ENCODE measurements at places on chromosomes 6 and 20.

DNA sequence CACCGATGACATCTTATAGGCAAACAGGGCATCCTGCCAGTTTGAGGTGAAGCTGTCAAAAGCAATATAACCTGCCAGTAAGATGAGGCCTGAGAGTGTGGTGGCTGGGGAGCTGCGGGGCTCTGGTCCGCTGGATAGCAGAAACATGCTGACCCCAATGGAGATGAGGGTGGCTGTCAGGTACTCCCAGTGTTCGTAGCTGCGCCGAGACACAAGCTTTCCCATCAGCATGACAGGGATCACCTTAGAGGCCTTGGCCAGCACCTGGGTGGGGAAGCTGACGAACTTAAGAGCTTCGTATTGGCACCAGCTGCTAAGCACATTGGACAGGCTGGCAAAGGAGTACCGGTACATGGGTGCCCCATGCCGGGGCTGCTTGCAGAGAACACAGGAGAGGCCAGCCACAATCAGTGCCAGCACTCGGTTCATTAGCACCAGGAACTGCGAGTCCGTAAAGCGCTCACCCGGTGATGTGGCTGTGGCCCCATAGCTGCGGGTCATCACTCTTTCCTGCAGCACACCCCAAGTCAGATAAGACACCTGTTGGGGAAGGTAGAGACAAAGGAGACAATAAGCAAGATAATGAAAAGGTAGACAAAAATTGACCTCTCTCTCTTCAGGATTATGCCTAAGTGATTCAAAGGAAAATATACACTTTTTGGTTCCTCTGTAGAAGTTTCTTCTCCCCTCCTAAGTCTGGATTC is 2.1 kb downstream of the SLC35B2 start:
- no peak for DNase-seq

GRCh38 chr20:12375967-12376366 is 458.3 kb downstream of the BTBD3 start:
- no peak for DNase-seq

DNA sequence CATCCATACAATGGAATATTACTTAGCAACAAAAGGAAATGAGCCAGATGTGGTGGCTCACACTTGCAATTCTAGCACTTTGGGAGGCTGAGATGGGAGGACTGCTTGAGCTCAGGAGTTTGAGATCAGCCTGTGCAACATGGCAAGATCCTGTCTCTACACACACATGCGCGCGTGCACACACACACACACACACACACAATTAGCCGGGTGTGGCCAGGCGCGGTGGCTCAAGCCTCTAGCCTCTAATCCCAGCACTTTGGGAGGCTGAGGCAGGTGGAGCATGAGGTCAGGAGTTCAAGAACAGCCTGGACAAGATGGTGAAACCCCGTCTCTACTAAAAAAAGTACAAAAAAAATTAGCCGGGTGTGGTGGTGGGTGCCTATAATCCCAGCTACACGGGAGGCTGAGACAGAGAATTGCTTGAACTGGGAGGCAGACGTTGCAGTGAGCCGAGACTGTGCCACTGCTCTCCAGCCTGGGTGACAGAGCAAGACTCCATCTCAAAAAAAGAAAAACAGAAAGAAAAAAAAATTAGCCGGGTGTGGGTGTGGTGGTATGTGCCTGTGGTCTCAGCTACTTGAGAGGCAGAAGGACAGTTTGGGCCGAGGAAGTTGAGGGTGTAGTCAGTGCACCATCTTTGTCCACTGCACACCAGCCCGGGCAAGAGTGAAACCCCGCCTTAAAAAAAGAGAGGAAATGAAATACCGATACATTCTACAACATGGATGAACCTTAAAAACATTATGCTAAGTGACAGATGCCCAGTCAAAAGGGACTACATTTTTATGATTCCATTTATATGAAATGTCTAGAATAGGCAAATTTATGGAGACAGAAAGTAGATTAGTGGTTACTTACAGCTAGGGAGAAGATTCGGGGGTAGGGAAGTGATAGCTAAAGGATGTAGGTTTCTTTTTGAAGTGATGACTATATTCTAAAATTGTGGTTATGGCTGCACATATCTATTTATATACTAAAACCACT is 52.5 kb downstream of the RBL1 start:
- DNase-seq: no peak

- no peak for DNase-seq
These were observed 8.6 kb upstream of the PFDN4 start for GRCh38 chr20:54199283-54199682.

GRCh38 chr20:38278763-38279162 is 18.2 kb upstream of the KIAA1755 start:
- DNase-seq: no peak

DNA sequence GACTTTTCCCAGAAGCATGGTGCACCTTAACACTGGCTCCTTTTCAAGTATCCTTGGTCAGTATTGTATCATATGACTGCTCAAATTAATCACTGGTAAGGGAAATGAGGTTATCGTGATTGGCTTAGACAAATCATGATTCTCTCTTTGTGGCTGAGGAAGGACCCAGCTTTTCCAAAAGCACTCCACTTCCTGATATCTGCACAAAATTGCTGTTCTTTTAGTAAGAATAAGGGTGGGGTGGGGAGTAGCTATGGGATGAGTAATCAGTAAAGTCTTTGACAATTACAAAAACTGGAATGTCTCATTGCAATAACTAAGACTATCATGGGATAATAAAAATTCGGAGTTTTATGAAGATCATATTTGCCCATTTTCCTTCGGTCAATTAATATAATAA is 9.0 kb upstream of the RIPPLY2 start:
- DNase-seq: no peak

Data from activated CD8-positive, alpha-beta memory T cell treated with anti-CD3 and anti-CD28 coated beads for 1 hour (primary cell).